Thymus (tissue), 14 donors: ENCODE measurements at places on chromosomes 2 and 18. TPM values are rescaled to one million over a fixed set of nuclear protein-coding genes. Genes with fewer than 3 reads are reported as not detected.

The UGT1A10 gene
- 0.09 TPM for total RNA-seq

The SIX3 gene
- not detected for total RNA-seq

The OTOS gene
- 0.38 TPM for total RNA-seq

DNA sequence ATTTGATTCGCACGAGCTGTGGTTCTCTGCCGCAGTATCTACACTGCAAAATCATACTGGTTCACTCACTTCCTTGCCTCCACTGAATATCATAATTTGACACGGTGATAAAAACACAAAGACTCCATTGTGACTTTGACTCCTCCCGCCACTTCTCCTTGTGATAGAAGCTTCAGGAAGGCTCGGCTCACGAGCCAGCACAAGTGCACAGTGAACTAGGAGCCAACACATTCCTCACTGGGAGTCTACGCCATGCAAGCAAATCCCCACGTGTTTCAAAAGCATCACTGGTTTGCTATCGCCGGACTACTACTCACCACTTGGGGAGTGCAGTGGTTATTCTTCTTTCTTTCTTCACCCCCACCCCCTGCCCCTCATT, 293.3 kb upstream of the PARD3B start:
- H3K4me1 ChIP-seq: peaks cover 56% of the 10 kb centered on the region
- no peak for DNase-seq
- H3K36me3 ChIP-seq: no peaks in the 10 kb centered on the region
- H3K27me3 ChIP-seq: no peaks in the 10 kb centered on the region
- no peak overlapping the region for H3K4me3 ChIP-seq
- peak overlapping the region; percentile 82 for H3K27ac ChIP-seq

DNA sequence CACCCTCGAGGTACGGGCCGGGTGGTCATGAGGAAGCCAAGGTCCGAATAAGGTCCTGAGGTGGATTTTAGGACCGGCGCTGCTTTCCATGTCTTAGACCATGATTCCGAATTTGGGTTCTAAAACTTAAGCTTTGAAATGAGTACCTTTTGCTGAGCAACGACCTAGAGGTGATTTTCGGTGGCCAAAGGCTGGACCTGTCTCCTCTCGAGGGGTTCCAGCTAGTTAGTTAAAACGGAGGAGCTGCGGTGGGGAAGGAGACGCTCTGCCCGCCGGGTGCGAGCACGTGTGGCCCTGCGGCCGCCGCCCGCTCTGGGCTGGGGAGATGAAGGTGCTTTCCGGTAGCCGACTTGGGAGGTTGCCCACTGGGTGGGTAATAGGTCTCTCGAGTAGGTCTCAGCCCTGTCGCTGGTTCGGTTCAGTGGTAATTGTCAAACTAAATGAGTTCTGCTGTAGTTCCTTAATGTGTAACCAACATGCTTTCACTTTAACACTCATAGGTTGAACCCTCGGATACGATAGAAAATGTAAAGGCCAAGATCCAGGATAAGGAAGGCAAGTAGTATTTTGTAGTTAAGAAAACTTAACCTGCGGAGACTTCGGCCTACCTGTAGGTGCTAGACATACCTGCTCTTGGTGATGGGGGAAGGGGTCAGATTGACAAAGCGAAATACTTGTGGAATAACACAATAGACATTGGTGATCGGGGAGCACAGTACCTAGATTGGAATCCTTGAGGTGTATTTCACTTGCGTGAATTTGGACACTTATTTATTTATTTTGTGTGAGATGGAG, 572 bp downstream of the RPS27A start:
- peaks cover 16% of the 10 kb centered on the region for H3K4me1 ChIP-seq
- peak overlapping the region; percentile 91 for H3K27ac ChIP-seq
- peak; percentile 24 for DNase-seq
- H3K27me3 ChIP-seq: no peaks in the 10 kb centered on the region

DNA sequence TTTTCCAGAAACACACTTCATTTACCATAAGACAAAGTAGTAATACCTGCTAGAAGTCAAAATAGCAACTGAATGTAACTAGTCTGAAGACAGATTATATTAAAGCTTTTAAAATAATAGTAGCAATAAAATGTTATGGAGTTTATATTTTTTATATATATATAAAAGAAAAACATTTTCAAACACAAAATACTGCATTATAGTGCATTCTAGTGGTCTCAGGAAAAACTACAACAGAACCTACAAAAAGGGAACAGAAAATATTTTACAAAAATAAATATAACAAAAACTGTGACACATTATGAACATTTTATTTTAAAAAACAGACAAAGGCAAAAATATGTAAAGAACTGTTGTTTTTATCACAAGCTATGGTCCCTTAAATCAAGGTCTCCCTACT, 48.0 kb downstream of the STRN start:
- no peak overlapping the region for H3K27ac ChIP-seq
- H3K36me3 ChIP-seq: no peaks in the 10 kb centered on the region
- no peaks in the 10 kb centered on the region for H3K4me1 ChIP-seq
- no peak for DNase-seq
- no peak overlapping the region for H3K4me3 ChIP-seq
- no peaks in the 10 kb centered on the region for H3K27me3 ChIP-seq

GRCh38 chr2:28755421-28755820, 3.8 kb downstream of the PPP1CB start:
- H3K4me1 ChIP-seq: no peaks in the 10 kb centered on the region
- no peak overlapping the region for H3K27ac ChIP-seq
- no peaks in the 10 kb centered on the region for H3K27me3 ChIP-seq
- H3K4me3 ChIP-seq: no peak overlapping the region
- no peak for DNase-seq
- peaks cover 13% of the 10 kb centered on the region for H3K36me3 ChIP-seq

DNA sequence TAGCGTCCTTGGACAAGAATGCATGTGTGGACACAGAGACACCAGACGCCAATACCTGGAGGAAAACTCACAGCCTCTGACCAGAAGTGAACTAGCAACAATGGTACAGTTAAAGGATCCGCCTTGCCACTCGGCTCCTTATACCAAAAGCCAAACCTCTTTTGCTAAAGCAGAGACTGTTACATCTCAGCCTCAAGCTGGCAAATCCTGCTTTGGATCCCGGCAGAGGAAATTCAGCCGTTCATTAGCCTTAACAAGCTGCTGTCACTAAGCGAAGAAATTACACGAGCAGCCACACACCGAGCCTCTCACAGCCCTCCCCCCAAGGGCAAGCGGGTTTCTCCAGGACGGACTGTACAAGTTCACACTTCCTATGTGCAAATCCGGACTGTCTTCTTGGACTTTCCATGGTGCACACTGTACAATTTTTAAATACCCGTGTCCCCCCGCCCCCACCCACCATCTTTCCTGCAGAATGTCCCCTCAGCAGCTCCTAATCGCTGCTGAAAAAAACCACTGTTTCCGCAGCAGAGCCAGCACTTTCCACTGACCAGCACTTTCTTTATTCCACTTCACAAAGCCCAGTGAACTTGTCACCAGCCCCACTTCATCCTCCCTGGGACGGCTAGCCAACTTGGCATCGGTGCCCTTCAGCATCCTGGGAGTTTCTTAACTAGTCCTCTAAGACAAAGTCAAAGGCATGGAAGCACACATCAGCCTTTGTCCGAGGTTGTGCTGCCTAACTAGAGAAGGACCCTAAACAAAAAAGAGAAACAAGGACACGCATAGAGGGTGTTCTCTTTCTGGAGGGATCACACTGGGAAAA, 1.5 kb downstream of the KLF7 start:
- DNase-seq: no peak
- H3K4me1 ChIP-seq: peaks cover 38% of the 10 kb centered on the region
- H3K4me3 ChIP-seq: peak overlapping the region; percentile 74
- H3K36me3 ChIP-seq: peaks cover 2% of the 10 kb centered on the region

DNA sequence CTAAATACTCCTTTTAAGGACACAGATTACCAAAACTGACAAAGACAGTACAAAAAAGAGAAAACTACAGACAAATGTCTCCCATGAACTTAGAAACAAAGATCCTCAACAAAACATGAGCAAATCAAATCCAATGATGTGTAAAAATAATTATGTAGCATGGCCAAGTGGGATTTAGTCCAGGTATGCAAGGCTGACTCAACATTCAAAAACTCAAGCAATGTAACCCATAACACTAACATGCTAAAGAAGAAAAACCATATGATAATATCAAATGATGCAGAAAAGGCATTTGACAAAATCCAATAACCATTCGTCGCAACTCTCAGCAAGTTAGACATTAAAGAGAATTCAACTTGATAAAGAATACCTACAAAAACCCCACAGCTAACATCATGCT, 239.0 kb upstream of the KLHL29 start:
- no peaks in the 10 kb centered on the region for H3K4me1 ChIP-seq
- H3K36me3 ChIP-seq: no peaks in the 10 kb centered on the region
- no peak for DNase-seq
- H3K27ac ChIP-seq: no peak overlapping the region
- H3K4me3 ChIP-seq: no peak overlapping the region
- no peaks in the 10 kb centered on the region for H3K27me3 ChIP-seq
